IPS DF 19.7 (cell line): ENCODE measurements at places on chromosomes 4 and X.

DNA sequence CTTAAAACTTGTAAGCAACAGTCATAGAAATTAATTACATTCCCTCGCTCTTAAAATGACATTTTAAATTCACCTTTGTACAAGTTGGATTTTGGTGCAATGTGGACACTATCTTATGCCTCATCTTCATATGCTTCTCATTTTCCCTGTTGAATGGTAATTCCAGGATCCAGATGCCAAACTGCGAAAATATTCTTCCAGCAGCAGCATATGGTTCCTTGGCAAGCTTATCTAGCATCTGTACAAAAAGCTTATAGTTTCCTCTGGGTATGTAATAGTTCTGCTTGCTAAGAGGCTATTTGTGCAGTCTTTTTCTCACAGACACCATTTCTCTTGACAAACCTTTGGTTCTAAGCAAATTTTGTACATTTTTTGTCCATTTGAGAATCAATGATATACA is 2079.7 kb upstream of the AGA start:
- DNase-seq = no peak

DNA sequence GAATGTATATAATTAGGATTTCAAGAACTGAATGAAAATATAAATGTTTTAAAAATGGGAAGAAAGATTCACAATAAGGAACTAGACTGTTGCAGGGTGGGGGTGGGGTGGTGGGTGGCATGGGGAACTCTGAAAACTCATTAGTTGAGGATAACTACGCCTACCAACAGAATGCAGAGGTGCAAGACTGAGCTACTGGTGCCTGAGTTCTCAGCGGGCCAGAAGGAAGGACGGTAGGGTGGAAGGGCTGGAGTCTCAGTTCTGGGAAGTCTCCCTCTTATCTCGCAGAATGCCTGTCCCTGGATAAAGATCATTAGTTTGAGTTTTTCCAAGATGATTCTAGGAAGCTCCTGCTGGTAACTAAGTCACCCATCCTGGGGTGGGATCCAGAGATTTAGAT is 1.3 kb upstream of the SOD3 start:
- no peak for DNase-seq

- DNase-seq = no peak
Measured at GRCh38 chr4:84235126-84235944, 263.8 kb downstream of the NKX6-1 start.

- DNase-seq = no peak
Measured at GRCh38 chr4:185793116-185793485, 18.9 kb downstream of the SORBS2 start.

GRCh38 chr4:1833307-1834046 is 22.5 kb downstream of the LETM1 start:
- DNase-seq = no peak
